ENCODE measurements at places on chromosomes 3 and 15.

DNA sequence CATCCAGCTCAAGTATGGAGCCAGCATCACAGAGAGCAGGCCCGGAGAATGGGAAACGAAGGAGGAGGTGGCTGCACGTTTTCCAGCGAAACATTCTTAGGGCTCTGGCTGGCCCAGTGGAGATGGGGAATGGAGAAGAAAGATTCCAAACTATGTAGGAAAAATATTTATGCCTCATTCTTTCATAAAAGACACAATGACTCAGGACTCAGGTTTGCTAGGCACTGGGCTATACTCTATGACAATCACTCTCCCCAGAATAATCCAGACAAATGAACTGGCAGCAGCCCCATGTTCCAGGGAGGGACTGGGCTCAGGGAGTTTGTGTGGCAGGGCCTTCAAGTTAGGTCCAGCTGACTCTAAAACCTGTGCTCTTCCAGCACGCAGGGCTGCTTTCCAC lies 110.8 kb upstream of the RAD18 start:
- no peak for DNase-seq
- H3K27ac ChIP-seq = no peak overlapping the region
- no peak overlapping the region for H3K4me3 ChIP-seq
- no peaks in the 10 kb centered on the region for H3K36me3 ChIP-seq

GRCh38 chr3:128775906-128776542 lies 50.0 kb downstream of the RAB7A start:
- no peaks in the 10 kb centered on the region for H3K4me1 ChIP-seq
- no peak overlapping the region for H3K27ac ChIP-seq
- no peaks in the 10 kb centered on the region for H3K36me3 ChIP-seq
- H3K27me3 ChIP-seq = no peaks in the 10 kb centered on the region
- no peak for DNase-seq
- H3K4me3 ChIP-seq = no peak overlapping the region

DNA sequence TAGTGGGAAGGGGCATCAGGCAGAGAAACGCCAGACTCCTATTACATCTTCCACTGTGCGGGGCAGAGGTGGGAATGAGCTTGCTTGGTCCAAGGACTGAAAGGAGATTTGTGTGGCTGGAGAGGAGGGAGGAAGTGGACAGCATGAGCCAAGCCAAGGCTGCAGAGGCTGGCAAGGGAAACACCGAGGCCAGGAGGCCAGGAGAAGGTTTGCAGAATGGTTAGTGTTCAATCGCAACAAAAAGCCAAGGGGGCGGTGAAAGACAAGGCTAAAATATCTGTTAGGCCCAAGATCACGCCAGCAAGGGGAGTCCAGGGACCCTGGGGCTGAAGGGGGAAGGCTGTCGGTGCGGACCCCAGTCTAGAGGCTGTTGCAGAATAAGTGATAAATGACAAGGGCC lies 75.8 kb downstream of the CPN2 start:
- no peaks in the 10 kb centered on the region for H3K27me3 ChIP-seq
- no peak overlapping the region for H3K27ac ChIP-seq
- no peak overlapping the region for H3K4me3 ChIP-seq
- H3K4me1 ChIP-seq = peaks cover 7% of the 10 kb centered on the region
- H3K36me3 ChIP-seq = no peaks in the 10 kb centered on the region

DNA sequence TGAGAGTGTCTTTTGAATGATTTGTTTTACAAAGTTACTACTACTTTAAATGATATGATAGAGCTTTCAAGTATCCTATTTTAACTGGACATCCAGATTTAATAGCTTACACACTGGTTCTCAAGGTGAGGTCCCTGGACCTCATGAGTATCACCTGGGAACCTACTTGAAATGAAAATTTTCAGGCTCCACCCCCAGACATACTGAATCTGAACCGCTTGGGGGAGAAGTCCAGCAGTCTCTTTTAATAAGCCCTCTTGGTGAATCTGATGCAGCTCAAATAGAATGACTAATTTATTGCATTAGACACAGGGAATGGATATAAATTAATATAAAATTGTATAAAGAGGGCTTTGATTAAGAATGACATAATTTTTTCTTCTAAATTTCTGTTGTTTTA lies 29.4 kb upstream of the SLITRK3 start:
- H3K4me3 ChIP-seq = no peak overlapping the region
- H3K27ac ChIP-seq = no peak overlapping the region
- H3K4me1 ChIP-seq = no peaks in the 10 kb centered on the region

DNA sequence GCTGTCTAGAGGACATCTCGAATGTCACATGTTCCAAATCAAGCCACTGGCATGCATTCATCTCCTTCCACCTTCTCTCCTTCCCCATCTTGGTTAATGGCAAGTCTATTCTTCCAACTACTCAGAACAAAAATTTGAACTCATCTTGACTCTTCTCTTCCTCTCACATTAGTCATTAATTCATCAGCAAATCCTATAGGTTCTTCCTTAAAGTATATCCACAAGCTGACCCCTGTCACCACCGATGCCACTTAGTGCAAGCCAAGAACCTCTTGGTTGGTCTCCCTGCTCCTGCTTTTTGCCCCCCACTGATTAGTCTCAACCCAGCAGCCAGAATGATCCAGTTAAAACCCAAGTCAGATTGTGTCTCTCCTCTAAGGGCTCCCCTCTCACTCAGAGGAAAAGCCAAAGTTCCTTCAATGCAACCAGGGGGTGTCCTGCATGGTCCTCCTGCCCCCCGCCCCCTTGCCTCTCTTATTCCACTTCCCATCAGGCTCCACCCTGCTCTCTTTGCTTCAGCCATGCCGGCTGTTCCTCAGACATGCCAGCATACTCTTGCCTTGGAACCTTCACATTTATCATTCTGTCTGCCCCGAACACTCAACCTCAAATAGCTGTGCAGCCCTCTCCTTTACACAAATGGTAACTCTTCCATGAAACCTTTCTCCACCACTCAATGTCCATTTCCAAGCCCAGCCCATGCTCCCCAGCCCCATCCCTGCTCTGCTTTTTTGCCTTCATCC lies 1.0 kb upstream of the GALNT15 start:
- H3K27ac ChIP-seq = no peak overlapping the region
- DNase-seq = no peak
- H3K4me3 ChIP-seq = no peak overlapping the region

GRCh38 chr15:62393196-62393595 lies 228.1 kb upstream of the C2CD4B start:
- no peak overlapping the region for H3K4me3 ChIP-seq
- DNase-seq = no peak
- H3K27ac ChIP-seq = no peak overlapping the region
- no peaks in the 10 kb centered on the region for H3K36me3 ChIP-seq
- H3K4me1 ChIP-seq = no peaks in the 10 kb centered on the region
- no peaks in the 10 kb centered on the region for H3K27me3 ChIP-seq

GRCh38 chr3:74059923-74060600 lies 435.3 kb upstream of the PDZRN3 start:
- H3K27ac ChIP-seq = no peak overlapping the region
- DNase-seq = no peak
- no peaks in the 10 kb centered on the region for H3K27me3 ChIP-seq
- no peaks in the 10 kb centered on the region for H3K36me3 ChIP-seq
- no peaks in the 10 kb centered on the region for H3K4me1 ChIP-seq
- H3K4me3 ChIP-seq = no peak overlapping the region

DNA sequence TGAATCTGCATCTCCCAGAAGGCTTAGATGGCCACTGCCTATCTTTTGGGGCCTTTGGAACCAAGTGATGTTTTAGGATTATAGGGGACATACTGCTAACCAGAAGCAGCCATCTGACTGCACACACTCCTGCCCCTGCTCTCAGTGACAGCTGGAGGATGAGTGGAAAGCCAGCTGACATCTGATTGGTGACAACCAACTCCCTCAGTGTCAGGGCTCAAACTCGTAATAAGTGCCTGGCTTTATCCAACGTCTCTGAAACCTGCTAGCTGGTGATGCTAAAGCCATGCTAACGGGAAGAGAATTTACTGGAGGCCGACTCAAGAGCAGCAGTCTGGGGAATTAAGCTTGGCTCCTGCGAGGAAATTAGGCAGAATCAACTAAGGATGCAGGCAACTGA lies 35.1 kb downstream of the KY start:
- no peaks in the 10 kb centered on the region for H3K27me3 ChIP-seq
- no peak overlapping the region for H3K27ac ChIP-seq
- H3K4me1 ChIP-seq = no peaks in the 10 kb centered on the region
- no peaks in the 10 kb centered on the region for H3K36me3 ChIP-seq
- DNase-seq = no peak

DNA sequence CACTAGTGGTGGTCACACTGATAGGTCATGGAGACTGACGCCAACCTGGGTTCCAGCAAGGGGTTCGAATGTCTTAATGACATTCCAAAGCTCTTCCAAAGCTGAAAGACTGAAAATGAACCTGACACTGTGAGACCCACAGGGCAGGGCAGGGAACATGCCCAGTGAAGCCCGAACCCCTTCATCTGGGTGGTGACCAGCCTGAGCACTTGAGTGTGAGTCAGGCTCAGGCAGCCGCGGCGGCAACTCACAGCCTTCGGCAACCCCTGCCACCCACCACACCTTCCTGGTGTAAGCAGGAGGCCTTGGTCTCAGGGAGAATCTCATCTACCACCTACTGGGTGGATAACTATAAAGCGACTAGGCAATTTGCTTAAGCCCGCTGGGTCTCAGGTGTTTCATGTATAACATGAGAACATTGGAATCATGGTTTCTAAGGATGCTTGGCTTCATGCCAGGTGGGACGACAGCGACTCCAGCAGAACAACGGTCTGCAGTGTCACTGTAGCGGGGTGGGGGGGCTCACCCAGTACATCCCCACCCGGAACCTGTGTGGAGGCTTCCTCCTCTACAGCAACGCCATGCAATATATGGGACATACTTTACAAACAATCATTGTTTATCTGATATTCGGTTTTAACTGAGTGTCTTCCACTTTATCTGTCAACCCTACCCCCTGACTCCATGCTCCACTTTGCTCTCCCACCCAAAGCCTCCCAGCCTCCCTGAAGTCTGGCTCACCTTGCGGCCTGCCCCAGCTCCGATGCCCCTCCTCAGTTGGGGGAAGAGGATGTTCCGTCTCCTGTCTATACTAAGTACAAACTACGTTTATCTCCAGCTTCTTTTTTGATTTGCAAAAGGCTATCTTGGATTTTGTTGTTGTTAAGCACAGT lies 125.0 kb upstream of the MEF2A start:
- no peak overlapping the region for H3K4me3 ChIP-seq
- H3K27ac ChIP-seq = no peak overlapping the region
- DNase-seq = no peak
- no peaks in the 10 kb centered on the region for H3K36me3 ChIP-seq
- no peaks in the 10 kb centered on the region for H3K27me3 ChIP-seq

GRCh38 chr3:51538115-51538458 lies 432 bp upstream of the RAD54L2 start:
- no peak overlapping the region for H3K27ac ChIP-seq
- DNase-seq = no peak
- peaks cover 2% of the 10 kb centered on the region for H3K4me1 ChIP-seq
- no peaks in the 10 kb centered on the region for H3K27me3 ChIP-seq
- H3K36me3 ChIP-seq = peaks cover 3% of the 10 kb centered on the region

DNA sequence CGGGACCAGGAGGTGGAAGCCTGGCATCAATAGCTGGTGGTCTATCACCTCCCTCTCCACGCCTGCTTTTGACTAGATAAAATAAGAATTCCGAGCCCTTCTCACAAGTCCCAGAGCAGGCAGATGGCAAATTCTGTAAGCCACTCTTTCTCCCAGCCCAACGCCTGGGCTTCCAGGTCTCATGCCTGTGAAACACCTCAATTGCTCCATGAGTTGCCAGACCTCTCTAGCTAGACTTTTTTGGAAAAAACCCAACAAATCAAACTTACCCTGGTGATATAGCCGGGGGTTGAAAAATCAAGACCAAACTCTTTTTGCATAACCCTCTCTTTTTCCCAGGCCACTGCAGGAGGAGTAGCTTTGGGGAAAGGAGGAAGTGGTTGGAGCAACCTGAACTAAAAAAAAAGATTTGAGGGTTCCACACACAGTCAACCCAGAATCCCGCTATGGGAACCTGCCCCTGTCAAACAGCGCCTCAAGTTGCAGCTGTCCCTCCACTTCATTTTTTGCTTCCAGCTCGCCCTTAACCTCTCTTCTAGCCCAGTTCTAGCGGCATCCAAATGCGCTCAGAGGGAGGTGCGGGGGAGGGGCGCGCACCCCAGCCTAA lies 7.0 kb downstream of the BHLHE40 start:
- peaks cover 3% of the 10 kb centered on the region for H3K36me3 ChIP-seq
- peak overlapping the region; percentile 31 for H3K4me3 ChIP-seq
- DNase-seq = no peak
- no peaks in the 10 kb centered on the region for H3K4me1 ChIP-seq
- H3K27me3 ChIP-seq = no peaks in the 10 kb centered on the region

DNA sequence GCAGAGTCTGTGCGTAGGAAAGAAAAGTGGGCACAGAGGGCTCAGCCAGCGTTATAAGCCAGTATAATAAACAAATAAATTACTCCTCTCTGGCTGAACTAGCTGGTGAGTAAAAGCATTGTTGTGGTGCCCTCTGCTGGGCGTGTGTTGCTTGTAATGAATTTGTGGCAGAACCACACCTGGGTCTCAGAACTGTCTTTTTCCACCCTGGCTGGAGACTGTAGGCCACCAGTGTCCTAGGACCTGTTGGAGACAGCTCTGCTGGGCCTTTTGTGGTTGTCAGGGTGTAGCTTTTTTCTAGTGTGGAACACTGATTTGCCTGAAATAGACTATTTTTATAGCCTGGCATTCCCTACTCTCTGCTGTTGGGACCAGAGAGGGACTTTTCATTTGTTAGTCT lies 130.5 kb upstream of the EIF1B start:
- H3K4me1 ChIP-seq = no peaks in the 10 kb centered on the region
- H3K36me3 ChIP-seq = no peaks in the 10 kb centered on the region
- H3K27me3 ChIP-seq = no peaks in the 10 kb centered on the region
- DNase-seq = peak; percentile 64
- no peak overlapping the region for H3K27ac ChIP-seq
- no peak overlapping the region for H3K4me3 ChIP-seq

Data from iPS DF 6.9 (cell line).